ENCODE measurements at places on chromosomes 3 and 15. TPM values are rescaled to one million over a fixed set of nuclear protein-coding genes. Genes with fewer than 3 reads are reported as not detected.

DNA sequence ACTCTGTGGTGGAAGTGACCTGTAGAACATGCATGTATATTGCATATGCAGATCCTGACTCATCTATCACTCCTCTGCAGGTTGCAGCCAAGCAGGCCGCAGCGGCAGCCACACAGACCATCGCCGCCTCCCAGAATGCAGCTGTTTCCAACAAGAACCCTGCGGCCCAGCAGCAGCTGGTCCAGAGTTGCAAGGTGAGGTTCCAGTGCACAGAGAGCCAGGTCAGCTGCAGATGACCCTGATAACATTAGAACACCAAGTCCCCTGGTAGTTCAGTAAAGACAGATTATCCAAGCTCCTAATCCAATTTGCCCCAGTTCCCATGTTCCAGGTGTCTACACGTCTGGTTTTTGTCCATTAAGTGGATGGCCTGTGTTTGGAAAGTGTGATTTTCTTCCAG lies 325.1 kb upstream of the TPM1 start:
- no peak for DNase-seq

- DNase-seq: no peak
Measured at GRCh38 chr3:134445636-134446035, 40.1 kb downstream of the ANAPC13 start.

DNA sequence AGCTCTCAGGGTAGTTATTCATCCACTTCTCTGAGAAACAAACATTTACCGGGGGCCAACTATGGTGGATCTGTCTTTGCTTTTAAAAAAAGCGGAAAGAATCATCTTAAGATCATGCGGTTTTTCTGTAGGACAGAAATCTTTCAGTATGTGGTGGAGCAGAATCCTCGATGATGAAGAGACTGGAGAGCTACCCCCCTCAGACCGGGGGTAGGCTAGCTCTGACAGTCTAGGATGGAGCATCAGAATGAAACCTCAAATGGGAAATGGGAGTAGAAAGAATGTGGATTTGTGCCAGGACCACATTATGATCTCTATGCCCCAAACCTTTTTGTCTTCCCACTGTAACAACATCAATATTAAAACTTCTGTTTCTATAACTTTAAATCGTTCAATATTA lies 30.3 kb downstream of the TPRG1 start:
- no peak for DNase-seq

- no peak for DNase-seq
Measured at GRCh38 chr15:40747685-40748631, 7.1 kb downstream of the RMDN3 start.

- no peak for DNase-seq
Measured at GRCh38 chr3:166303681-166304080, 466.5 kb upstream of the BCHE start.

The CATSPER2 gene
- total RNA-seq: 6.6 TPM

- peak; percentile 99 for DNase-seq
Measured at GRCh38 chr3:186570096-186570940, at the start of gene DNAJB11. DNAJB11 (plus strand) TSS chr3:186570720; CDS start chr3:186570898, 178 bp downstream.

The ANKUB1 gene
- not detected for total RNA-seq

DNA sequence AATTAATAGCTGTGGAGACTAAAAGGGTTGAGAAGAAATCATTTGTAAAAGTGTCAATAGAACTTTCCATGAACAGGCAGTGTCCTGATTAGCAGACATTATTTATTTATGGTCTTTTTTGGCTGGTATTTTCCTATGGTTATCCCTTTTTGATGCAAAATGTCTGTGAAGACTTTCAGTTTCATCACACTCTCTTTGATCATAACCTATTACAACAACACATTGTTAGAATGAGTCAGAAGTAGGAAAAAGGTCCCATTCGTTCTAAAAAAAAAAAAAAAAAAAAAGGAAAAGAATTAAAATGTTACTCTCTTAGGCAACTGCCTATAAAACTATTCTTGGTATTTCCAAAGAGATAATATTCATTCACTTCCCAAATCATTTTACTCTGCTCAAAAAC lies 62.1 kb downstream of the SLC49A4 start:
- no peak for DNase-seq

The MTFMT gene
- 23.7 TPM for total RNA-seq

The IL17RC gene
- 90.6 TPM for total RNA-seq

DNA sequence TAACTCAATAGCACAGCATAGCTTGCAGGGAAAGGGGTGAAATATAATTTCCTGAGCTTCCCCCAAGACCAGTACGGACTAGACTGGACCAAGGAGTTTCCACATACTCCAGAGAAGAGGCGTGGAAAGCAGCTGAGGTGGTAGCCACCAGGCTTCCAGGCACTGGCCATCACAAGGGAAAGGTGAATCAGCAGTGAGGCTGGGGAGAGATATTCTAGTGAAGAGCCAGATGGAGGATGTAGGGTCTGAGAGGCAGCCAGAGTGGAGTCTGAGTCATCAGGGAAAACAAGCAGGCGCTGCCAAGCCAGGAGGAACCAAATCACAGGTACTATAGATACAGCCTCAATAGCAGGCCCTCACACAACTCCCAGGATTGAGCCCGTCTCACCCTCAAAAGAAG lies 9.6 kb upstream of the RASA2 start:
- peak; percentile 33 for DNase-seq

The LSMEM2 gene
- not detected for total RNA-seq

- DNase-seq: no peak
Measured at GRCh38 chr3:178709051-178709450, 172.8 kb downstream of the KCNMB2 start.

Data from breast epithelium (tissue), 4 donors.